ENCODE measurements at places on chromosomes 1 and 21.

- ATAC-seq, result no peak
Measured at GRCh38 chr1:68585351-68585750, 88.5 kb upstream of the DEPDC1 start.

DNA sequence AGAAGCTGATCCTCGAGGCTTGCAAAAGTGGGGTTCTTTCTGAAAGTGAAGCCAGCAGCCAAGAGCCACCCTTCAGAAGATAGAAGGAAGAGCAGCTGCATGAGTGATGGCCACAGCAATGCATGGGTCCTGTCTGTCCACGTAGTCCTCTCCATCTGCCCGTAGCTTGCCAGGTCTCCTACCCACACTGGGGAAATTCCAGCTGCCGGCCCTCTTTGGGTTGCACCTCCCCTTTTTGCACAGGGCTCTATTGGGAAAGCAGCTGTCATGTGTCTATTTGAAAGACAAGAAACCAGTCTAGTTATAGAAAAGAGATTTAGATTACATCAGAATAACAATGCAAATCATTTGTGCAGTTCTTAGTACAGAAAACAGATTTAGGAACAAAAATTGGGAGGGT lies 204.4 kb downstream of the GIPC2 start:
- ATAC-seq, result no peak

DNA sequence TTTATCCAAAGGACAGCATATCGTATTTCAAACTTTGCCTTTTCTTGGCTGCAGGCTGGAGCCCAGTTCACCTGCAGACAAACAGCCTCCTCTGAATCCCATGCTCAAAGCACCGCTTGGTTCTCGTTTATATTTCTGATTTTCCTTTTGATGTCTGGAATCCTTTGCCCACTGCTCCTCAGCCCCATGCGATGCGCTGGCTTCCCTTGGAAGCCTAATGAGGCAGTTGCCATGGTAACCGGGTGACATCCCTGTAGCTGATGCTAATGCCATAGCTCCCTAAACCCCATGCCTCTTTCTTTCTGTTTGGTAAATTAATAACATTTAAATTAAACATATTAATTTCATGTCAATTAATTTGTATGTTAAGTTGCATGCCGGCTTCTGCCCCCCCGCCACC lies 327.1 kb downstream of the PRDM2 start:
- no peak for ATAC-seq

DNA sequence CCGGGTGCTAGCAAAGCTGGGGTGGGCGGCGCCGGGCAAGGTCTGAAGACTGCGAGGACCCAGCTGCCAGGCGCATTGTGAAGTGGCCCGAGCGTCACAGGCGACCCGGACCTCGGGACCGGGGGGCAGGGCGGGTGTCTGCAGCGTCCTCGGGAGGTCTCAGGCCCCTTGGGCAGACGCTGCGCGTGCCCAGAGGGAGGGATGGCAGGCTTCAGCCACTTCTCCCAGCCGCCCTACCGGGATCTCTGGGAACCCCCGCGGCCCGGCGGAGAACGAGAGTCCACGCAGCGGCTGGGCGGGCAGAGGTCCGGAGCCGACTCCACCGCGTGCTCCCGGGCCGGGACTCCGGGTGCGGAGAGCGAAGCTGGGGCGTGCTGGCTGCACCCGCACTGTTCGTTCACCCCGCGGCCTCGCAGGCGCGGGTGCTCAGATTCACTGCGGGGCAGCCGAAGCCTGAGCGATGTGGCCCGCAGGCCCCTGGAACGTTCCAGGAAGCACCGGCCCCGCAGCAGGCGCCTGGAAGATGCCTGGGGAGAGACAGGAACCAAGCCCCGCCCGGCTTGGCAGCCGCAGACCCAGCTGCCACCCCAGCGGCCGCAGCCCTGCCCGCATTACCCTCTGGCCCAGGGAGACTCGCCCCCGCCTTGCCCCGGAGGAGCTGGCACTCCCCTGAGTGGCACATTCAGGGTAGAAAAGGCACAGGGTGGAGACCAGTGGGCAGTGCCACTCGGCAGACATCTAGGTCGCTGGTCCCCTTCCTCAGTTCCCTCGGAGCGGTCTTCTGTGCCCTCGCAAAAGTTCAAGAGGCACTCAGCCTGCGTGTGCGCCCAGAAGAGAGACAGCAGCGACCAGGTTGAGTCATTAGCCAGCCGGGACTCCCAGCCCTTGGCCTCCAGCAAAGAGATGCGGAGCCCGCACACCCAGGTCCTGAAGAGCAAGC lies at the start of gene CCDC185:
Gene CCDC185 (plus strand): TSS at position 141 of the 940 bp plus-strand sequence. CDS start 61 bp downstream, at position 202.
- ATAC-seq, result peak; percentile 72

DNA sequence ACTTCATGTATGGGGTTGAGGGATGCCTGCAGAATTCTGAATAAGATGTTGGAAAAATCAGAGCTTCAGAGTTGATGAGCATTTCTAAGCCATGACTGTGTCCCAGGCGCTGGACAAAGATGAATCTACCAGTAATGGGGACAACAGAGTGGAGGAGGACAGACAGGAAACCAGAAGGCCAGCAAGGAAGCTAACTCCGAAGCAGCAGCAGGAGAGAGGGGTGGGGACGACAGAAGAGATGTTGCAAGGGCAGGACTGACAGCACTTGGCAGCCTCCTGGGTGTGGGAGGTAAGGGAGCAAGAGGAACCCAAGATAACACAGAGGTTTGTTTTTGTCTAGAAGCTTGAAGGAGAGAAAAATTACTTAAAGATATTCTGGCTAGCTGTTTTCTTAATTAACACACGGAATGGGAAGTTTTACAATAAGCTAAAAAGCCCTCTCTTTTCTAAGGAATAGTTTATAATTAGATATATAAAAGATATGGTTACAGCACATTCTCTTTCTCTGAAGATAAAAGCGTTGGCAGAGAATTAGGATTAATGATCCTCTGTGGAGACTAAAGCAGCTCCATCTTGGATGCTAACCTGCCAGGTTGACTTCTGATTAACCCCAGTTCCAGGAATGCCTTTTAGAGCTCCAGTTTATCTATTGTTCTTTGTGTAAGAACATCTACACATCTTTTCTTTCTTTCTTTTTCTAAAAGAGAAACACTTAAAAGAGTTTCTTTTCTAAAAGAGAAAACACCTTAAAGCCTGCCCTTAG lies 92.7 kb downstream of the TENT5C start:
- ATAC-seq, result no peak

DNA sequence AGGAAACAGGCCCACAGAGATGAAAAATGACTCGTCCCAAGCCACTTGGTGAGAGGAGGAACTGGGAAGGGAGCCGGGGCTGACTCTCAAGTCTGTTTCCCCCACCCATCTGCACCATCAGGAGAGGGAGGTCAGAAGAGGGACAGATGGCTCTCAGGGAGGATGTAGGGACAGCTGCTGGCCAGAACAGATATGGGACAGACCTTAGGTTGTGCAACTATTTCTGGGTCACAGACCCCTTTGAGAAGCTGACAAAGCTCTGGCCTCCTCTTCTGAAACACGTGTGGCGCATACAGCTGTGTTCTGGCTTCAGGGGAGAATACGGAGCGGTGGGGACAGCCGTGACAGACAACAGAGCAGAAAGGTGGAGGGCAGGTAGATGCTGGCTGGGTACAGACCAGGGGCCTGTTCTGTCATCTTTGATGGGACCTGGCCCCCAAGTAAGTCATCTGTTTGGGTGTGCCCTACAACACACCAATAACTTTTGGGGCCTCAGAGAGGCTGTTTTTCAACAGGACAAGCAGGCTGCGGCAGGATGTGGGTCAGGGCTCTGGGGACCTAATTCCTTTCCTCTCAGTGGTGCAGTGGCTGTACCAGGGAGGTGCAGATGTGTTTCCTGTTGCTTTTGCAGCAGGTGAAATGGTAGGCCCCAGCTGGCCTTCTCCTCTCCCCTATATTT lies 7.3 kb downstream of the SH3BGRL3 start:
- ATAC-seq, result no peak

DNA sequence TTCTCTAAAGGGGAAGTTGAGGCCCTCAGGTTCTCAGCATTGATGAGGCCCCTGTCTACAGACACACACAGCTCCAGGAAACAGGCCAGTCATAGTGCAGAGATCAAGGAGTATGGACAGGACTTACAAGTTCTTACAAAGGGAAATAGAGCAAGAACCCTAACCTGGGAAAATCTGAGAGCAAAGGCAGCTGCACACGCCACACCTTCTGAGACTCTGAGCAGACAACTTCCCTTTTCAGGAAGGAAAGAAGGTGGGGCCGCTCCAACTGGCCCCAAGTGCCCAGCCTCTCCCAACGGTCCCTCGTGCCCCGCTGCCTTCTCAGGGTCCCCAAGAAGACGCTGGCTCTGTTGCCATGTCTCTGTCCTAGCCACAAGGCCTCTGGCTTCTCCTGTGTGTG lies 3.6 kb downstream of the NOC2L start:
- ATAC-seq, result no peak

DNA sequence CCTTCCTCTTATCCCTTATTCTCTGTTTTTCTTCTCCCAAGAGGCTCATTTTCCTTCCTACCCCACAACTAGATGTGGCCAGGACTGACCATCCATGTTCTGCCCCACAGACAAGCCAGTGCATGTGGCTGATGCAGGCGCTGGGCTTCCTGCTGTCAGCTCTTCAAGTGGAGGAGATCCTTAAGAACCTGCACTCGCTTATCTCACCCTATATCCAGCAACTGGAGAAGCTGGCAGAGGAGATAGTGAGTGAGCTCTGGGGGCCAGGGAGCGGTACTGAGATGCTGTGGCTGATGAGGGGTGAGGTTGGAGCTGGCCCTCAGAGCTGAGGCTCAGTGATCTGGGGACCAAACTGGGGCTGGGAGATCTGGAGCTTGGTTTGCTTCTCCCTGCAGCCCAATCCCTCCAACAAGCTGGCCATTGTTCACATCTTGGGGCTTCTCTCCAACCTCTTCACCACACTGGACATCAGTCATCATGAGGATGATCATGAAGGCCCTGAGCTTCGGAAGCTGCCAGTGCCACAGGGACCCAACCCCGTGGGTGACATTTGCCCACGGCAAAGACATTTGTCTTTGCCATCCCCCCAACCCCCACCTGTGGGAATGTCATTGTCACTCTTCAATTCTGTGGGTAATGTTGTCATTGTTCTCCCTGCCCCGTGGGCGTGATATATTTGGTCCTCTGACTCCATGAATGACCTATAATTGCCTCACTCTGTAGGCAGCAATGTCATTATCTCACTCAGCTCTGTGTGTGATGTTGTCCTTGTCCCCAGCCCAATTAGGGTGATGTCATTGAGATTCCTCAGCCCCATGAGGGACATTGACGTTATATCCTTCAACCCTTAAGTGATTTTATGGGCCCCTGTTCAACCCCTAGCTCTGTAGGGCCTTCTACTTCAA lies 11.2 kb upstream of the DPH2 start:
- ATAC-seq, result no peak

DNA sequence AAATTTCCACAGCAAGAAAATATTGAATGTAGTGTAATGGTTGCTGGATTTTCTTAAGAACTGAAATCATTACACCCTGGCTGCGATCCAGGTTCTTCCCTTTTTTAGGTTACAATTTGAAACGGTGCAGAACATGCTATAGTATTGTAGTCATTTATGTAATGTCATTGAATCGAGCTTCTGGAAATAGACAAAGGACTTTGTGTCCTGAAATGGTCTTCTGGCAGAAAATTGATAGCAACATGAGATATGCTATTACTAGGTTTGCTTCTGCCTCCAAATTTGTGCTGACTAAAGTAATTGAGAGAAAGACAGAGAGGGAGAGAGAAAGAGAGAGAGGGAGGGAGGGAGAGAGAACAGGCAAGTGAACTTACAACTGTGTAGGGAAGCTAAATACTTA lies 146.2 kb upstream of the NFIA start:
- ATAC-seq, result peak; percentile 40

DNA sequence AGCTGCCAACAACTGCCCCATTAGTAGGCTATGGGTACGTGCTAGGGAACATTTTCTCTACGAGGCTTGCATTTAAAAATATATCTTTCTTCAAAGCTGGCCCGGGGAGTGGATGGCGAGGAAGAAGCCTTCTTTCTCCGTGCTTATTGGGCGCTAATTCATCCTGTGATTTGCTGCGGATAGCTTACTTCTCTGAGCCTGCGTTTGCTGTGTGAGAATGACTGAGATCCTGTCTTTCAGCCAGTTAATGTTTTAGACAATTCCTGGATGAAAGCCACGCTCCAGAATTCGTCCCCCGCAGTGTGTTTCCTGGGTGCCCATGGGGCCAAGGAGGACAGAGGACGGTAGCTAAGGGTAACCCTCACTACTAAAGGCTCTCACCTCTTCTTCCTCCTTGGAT lies 57.8 kb upstream of the TARBP1 start:
- no peak for ATAC-seq

GRCh38 chr21:34810786-34811185 lies 142.0 kb downstream of the CLIC6 start:
- ATAC-seq, result no peak

GRCh38 chr1:178023181-178023618 lies 53.3 kb upstream of the SEC16B start:
- ATAC-seq, result no peak

DNA sequence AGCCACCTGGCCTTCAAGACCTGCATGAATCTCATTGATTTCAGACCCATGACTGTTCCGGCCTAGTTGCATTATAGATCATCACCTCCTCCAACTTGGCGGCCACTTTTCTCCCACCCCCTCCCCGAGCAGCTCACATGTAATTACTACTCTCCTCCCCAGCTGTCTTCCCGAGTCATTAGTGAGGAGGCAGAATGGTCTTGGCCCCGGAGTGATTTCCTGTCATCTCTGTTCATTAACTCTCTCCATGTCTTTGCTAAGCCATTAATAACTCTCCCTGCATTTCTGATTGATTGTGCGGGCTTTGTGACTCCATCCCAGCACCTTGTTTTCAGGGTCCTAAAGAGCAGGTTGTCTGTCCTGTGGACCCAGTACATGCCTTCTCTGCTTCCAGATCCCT lies 75.6 kb upstream of the CNTN2 start:
- ATAC-seq, result no peak

DNA sequence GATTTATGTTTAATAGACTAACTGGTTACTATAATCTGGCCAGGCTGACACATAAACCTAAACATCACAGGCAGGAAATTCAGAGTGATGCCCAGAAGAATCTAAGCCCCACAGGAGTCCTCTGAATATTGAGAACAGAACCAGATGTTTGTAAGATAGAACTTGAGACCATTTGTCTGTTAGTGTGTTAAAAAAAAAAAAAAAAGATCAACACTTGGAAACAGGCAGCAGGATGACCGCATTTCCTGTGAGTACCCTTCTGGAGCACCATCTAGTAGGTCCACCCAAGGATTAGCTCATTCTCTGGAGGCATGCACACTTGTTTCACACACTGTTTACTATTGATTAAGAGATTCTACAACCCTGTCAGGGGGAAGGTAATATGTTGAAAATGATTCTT lies 111.4 kb upstream of the VANGL1 start:
- ATAC-seq, result peak; percentile 55

- ATAC-seq, result no peak
Measured at GRCh38 chr1:153567621-153568366, 2.1 kb upstream of the S100A2 start.

- no peak for ATAC-seq
Measured at GRCh38 chr21:35982717-35983116, 77.6 kb downstream of the SETD4 start.

GRCh38 chr1:225468270-225469020 lies 40.6 kb upstream of the LBR start:
- no peak for ATAC-seq

DNA sequence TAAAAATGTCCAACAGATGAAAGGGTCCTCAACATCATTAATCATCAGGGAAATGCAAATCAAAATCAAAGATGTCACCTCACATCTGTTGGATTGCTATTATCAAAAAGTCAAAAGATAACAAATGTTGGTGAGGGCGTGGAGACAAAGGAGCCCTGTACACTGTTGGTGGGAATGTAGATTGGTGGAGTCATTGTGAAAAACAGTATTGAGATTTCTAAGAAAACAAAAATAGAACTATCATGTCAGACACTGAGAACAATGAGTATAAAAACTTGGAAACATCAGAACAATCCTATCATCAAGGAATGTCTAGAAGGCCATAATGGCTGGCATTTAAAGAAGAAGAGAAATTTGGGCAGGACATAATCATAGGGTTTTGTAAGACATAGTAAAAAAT lies 209.2 kb upstream of the PTGFR start:
- no peak for ATAC-seq

GRCh38 chr1:71053146-71053545 lies 5.5 kb upstream of the PTGER3 start:
- no peak for ATAC-seq
